NCI-H526 (cell line): ENCODE measurements at places on chromosomes 16 and 17.
A peak's percentile ranks its signal among the peaks of the same experiment; 100 is the strongest.

GRCh38 chr16:1335996-1336395 lies 2.6 kb downstream of the BAIAP3 start:
- DNase-seq = no peak

DNA sequence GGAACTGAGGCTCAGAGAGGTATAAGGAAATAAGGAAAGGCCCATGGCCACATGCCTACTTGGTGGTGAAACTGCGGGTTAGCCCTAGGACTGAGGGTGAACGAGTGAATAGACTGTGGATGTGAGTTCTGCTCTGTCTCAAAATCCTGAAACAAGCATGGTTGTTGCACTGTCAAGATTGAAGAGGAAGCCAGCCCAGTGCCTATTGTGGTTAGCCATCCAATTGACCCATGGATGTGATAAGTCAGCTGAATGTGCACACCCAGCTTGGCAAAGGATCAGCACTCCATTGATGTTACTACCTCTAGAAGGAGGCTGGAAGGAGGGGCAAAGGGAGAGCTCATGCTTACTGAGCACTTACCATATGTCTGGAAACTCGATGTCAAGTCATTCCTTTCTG lies 4.5 kb downstream of the TMEM114 start:
- no peak for DNase-seq

DNA sequence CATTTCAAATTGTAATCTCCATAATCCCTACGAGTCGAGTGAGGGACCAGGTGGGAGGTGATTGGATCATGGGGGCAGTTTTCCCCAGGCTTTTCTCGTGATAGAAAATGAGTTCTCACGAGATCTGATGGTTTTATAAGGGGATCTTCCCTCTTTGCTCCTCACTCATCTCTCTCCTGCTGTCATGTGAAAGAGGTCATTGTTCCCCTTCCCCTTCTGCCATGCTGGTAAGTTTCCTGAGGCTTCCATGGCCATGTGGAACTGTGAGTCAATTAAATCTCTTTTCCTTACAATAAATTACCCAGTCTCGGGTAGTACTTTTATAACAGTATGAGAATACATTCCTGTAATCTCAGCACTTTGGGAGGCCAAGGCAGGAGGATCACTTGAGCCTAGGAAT lies 76.7 kb upstream of the MARCHF10 start:
- no peak for DNase-seq

GRCh38 chr16:716200-716568 lies 1.3 kb downstream of the METRN start:
- no peak for DNase-seq

GRCh38 chr16:65532258-65532657 lies 410.4 kb upstream of the CDH11 start:
- DNase-seq = no peak

DNA sequence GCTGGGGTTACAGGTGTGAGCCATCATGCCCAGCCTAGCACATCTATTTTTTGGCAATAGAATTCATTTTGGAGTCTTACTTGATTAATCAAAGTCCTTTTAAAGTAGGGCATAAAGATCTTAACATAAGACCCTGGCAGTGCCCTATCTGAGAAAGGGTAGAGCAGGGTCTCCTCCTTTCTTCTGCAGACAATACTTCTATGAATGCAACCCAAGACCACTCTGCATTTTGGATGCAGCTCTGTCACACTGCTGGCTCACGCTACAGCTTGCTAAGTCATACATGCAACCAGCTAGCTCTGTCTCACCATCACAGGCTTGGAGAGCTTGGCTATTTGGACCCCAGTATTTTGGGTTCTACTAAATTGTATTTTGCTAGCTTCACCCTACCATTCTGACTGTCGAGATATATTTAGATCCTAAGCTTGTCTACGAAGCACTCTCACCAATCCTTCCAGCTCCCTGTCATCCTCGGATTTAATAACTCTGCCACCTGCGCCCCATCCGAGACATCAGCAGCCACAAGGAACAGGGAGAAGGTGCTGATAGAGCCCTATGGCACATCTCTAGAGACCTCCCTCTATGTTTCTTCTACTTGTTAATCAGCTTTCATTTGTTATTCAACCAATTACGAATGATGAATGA lies 45.1 kb downstream of the RBFOX3 start:
- no peak for DNase-seq

DNA sequence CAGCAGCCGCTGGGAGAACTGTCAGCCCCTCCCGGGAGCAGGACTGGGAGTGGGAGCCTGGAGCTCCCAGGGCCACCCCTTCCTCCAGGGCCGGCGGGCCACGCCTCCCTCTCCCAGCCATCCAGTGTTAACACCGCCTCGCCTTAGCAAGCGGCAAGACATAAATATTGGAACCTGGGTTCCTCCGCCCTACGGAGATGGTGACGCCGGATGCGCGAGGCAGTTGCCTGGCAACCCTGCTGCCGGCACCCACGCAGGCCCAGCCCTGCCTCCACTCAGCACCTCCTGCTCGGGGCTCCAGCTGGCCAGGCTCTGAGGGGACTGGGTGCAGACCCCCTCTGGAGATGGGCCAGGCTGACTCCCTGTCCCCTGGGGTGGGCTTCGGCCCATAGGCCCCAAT lies 27.4 kb upstream of the CACNA1H start:
- DNase-seq = peak; percentile 67

DNA sequence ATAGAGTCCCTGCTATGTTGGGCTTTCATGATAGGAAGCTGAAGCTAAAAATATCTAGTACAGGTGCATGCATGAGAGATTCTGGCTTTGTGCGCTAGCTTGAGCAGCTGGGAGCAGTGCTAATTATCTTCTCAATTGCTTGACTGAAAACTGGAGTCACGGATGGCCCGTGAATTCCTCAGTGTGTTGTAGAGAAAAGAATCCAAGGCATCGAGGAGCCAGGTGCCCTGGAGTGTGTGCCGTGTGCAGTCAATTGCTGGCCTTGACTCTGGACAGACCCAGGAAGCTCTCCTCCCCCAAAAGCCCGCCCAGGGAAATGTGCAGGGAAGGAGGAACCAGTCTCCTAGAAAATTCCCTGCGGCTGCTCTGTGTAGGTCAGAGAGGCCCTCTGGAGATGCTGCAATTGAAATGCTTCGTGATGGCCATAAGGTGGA lies 14.2 kb downstream of the LGALS3BP start:
- DNase-seq = no peak

- DNase-seq = peak; percentile 87
These were observed 18.8 kb upstream of the GAA start for GRCh38 chr17:80082403-80083135.

GRCh38 chr17:42844271-42844670 lies at the start of gene AOC2:
Gene AOC2, plus strand, starts transcription at chr17:42844580. Its CDS starts 47 bp downstream, at chr17:42844627.
- DNase-seq = no peak

- peak; percentile 17 for DNase-seq
These were observed 5.7 kb upstream of the SPNS2 start for GRCh38 chr17:4492721-4493561.

- DNase-seq = peak; percentile 83
These were observed 281.7 kb upstream of the ZFHX3 start for GRCh38 chr16:73329358-73330286.

- no peak for DNase-seq
These were observed 2.1 kb upstream of the ITGB3 start for GRCh38 chr17:47251421-47251940.

DNA sequence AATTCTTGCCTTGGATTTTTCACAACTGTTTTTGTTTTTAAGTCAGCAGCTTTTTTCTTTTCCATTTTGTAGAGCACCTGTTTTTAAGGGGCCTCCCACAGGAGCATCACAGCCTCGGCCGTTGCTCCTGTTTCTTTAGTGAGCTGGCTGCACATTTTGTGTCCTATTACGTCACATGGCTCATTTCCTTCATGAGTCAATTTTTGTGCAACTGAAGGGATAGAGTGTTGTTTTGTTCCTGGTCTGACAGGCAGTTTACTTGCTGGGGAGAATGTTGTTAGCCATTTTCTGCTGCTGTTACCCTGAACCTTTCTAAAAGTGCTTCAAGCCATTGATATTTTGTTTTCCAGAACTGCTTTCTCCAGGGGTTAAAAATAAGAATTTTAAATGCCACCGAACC lies 45.0 kb upstream of the CRISPLD2 start:
- no peak for DNase-seq

DNA sequence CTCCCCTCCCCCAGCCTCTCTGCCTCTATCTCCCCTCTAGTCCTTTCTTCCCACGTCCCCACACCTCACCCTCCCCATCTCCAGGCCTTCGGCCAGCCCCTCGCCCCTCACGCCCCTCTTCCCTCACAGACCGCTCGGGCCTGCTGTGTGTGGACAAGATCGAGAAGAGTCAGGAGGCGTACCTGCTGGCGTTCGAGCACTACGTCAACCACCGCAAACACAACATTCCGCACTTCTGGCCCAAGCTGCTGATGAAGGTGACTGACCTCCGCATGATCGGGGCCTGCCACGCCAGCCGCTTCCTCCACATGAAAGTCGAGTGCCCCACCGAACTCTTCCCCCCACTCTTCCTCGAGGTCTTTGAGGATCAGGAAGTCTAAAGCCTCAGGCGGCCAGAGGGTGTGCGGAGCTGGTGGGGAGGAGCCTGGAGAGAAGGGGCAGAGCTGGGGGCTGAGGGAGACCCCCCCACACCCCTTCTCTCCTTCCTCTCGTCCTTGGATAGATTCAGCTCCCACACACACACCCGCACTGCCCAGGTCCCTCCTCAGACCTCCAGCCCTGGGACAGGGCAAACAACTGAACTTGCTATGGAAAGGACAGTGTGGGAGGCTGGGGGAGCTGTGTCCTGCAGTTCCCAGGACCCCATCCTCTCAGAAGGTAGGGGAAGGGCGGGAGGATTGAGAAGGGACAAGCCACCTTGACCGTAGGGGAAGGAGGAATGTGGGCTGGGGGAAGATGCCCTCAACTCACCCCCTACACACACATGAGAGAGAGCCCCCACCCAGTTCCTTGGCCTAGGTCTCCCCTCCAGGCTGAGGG lies 11.1 kb downstream of the NR1D1 start:
- no peak for DNase-seq

- no peak for DNase-seq
These were observed 9.6 kb downstream of the MYO19 start for GRCh38 chr17:36525113-36525512.

- no peak for DNase-seq
These were observed 48.8 kb downstream of the RPA1 start for GRCh38 chr17:1878419-1879121.

DNA sequence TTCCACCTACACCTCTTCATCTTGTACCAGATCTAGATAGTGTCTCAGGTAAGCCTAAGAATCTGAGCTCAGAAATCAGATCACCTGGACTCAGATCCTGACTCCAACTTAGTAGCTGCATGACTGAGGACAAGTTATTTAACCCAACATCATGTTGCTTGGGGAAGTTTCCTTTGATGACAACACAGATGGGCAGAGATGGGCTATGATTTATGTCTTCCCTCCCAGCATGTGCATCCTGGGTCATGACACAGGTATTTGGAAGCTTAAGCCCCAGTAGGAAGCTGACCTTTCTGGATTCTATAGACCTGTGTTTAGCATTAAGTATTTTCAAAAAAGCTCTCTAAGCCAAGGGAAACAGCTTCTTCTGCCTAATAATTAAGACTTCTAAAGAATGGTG lies 12.4 kb upstream of the HEATR6 start:
- DNase-seq = no peak

- no peak for DNase-seq
These were observed 72.7 kb downstream of the GNAO1 start for GRCh38 chr16:56263711-56264608.

DNA sequence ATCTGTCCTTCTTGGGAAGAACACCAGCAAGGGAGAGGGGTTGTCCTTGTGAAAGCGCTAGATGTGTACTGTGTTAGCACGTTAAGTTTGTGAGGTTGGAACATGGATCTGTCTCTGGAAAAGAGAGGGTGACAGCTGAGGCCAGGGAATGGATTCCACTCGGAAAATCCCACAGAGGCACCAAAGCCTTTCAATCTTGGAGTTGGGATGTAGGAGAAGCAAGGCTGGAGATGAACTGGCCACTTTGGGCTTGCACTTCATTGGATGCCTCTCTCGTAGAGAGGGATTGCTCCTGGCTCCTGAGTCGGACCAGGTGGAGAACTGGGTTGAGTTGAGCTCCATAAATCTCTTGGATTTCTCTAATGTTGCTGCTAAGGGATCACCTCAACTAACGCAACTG lies 67.2 kb downstream of the CCDC182 start:
- no peak for DNase-seq

GRCh38 chr16:52526830-52527229 lies 20.1 kb downstream of the TOX3 start:
- DNase-seq = no peak

DNA sequence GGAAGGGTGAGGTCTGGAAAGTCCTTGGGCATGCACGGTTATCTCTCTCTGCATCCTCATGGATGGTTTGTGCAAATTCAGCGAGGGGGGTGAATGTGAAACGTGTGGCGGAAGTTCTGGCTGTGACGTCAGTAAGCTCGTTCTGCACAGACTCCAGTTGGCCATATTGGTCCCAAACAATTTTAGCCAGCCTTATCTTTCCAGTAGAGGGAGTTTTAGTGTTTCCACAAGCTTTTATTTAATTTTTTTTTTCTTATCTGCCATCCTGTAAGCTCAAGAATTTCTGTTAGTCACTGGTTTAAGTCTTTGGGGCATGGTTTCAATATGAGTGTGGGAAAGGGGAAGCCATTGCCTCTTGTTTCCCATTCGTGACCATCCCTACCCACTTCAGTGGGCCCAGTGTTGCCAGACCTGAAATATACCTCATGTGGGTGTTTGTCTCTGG lies 39.0 kb downstream of the HLF start:
- DNase-seq = no peak

GRCh38 chr16:82042144-82042543 lies 7.1 kb downstream of the HSD17B2 start:
- no peak for DNase-seq

DNA sequence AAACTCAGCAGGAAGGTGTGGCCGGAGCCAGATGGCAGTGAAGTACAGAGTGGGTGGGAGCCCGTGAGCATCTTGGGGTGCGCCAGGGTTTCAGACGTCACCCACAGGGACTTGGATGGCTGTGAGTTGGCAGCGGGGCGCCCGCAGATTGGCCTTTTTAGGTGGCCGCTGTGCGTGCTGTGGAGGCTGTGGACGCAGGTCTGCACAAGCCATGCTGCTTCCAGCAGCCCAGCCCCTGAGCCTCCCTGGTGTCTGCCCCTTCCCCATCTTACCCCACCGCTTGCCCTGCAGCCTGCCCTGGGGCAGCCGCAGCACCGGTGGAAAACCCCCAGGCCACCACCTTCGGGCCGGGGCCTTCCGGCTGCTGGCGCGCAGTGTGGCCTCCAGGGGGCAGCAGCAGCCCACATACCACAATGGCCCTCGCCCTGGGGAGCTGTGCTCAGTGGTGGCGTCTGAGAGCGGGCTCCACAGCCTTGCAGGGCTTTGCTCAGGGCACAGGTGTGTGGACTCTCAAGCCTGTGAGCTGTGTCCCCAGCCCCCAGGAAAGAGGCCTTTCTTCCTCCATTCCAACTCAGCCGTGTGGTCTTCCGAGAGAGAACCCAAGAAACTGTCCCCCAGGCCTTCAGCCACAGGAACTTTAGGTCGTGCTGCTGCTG lies 11.8 kb downstream of the ENDOV start:
- DNase-seq = no peak

DNA sequence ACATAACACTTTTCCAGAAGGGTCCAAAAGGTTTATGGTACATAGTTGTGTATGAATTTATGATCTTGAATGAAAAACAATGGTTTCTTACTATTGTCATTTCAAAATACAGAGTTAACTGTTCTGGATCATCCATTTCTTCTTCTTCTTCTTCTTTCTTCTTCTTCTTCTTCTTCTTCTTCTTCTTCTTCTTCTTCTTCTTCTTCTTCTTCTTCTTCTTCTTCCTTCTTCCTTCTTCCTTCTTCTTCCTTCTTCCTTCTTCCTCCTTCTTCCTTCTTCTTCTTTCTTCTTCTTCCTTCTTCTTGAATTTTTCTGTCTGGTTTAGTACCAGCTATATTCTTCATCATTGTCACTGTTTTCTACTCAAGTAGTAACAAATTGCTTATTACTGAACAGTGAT lies 47.8 kb downstream of the TNRC6C start:
- DNase-seq = no peak
